ENCODE measurements at places on chromosomes 6 and 20.

GRCh38 chr20:37622728-37623127 is 71.1 kb upstream of the CTNNBL1 start:
- DNase-seq = no peak

DNA sequence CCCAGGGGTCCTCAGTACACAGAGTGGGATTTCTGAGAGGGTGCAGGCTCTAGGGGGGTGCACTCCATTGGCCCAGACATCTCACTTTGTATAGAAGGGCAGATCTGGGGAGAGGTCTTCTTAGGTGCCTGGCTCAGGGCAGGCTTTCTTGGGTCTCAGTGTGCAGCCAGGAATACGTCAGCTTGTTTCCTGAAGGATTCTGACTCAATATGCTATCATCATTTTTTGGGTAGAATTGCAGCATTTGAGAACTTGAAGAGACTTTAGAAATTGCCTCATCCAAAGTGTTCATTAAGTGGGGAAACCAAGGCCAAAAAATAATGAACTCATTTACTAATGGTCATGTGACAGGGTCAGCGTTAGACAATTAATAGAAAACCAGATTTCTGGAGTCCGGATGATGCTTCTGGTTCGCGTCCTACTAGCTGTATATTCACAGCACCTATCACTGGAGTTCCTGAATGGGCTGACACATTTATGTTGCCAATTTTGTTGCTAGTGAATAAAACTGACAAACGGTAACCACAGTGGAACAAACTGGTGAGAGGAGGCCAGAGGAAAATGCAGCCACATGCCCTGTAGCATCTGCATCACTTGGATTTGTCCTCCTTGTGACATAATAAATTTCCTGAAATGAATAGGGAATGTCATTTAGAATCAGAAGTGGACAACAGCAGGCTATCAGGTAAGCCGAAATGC is 238.9 kb downstream of the TBC1D7 start:
- DNase-seq = no peak

DNA sequence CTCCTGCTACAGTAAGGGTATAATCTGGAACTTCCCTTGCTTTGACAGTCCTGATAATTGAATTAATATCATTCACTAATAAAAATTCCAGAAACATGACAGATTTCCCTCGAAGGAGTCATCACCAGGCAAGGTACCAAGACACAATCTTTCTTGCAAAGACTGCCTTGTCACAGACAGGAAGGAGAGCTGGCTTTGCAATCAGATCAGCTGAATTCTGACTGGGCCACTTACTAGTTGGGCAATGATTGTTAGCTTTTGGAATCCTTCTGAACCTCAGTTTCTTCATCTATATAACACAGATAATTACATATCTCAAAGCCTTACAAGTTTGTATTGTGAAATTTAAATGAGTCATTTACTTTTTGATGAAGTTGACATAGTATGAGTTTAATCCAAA is 344.2 kb downstream of the RFPL4B start:
- DNase-seq = no peak

DNA sequence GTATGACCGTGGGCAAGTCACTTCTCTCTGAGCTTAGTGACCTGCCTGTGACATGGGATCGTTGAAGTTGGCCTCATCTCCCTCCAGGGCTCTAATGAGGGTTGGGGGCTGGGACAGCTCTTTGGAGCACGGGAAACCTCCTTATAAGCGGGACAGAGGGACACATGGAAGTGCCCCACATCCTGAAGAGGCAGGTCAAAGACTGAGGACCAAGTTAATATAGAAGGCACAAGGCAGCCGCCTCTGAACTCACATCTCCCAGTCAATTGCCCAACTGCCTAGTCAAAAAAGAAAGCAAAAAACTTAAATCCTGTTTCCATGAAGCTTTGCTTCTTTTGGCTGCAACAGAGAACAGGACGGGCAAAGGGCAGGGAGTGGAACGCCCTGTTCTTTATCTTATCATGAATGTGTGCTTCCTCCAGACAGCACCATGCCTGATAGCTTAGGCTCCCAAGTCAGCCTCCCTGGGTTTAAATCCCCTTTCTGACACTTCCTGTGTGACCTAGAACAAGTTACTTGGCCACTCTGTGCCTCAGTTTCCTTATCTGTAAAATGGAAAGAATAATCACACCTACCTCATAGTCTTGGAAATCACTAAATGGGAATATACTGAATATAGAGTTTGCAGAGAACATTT is 27.1 kb downstream of the LBP start:
- DNase-seq = no peak

DNA sequence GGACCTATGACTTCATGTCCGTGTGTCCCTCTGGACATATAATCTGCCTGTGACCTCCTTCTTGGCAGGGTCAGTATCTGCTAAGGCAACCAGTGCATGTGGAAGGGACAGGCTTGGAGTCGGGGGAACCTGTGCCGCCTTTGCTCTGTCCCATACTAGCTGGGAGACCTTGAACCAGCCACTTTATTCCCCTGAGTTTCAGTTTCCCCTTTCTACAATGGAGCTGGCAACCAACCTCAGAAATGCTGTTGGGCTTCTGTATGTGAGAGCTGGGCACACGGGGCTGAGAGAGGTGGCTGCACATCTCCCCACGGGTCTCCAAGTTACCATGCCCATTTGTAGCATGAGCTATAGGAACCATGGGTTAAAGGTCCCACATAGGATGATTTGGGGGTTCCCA is 53.8 kb downstream of the CD40 start:
- DNase-seq = no peak

GRCh38 chr20:48749437-48749836 is 78.4 kb downstream of the PREX1 start:
- no peak for DNase-seq

DNA sequence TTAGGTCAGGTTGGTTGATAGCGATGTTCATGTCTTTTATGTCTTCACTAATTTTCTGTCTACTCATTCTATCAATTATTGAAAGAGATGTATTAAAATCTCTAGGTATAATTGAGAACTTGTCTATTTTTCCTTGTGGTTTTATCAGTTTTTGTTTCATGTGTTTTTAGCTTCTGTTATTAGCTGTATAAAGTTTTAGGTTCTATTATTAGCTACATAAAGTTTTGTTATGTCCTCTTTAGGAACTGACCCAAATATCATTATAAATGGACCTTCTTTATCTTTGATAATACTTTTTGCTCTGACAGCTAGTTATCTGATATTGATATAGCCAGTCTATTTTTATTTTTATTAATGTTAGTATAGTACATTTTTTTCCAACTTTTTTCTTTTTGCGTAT is 92.4 kb upstream of the TMEM170B start:
- DNase-seq = no peak

DNA sequence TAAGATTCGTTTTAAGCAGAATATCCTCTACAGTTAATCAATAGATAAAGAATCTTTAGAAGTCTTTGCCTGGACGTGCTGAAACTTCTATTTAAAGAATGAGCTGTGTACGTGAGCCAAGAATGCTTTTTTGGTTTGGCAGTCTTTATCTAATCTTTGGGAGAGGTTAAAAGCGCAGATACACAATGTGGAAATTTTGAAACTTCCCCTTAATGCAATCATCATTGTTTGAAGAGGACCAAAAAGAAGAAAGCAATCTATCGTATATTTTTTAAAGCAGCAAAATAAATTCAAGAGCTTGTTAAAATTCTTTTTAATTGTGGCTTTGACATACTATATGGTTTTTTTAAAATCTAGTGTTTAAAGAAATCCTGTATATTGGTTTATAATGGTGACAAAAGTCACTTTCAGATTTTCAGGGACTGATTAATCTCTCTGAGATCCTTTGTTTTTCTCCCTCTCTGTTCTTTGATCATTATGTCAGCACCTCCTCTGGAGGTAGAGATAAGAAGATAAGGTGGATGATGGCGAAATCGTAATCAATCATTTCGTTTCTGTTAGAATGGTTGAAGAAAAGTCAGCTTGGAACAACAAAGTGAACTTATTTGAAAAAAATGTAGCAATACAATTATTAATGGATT is 92.1 kb upstream of the FAM184A start:
- DNase-seq = no peak

DNA sequence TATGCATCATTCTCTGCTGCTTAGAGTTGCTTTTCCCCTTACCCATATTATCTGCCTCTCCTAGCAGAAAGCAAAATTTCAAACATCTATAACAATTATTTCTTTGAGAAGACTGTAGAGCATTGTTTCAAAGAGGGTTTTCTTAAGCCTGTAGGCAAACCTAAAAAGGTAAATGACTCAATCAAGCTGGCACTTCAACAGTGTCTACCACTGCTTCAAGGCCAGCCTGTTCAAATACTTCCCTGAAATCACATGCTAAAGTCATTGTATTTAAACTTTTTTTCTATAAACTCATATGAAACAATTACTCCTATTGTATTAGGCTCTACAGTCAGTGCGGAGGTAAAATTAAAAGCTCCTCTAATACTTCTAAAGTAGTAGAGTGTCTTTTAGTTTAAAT is 87.1 kb downstream of the OGFRL1 start:
- DNase-seq = no peak

DNA sequence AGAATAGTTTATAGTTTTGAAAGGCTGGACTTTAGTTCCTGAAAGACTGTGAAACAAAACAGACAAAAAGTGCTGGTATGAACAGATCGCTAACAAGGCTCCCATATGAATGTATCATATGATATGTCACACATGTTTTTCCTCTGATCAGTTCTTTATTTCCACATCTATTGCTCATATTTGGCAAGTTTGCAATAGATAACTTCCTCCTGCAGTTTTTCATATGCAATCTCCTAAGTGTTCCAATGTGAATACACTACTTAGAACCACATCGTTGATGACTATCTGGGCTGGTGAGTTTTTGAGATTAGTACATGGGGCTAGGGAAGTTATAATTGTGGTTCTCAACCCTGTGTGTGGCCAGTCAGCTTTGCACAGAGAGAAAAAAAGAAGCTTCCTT is 23.1 kb downstream of the CRYBG1 start:
- no peak for DNase-seq

DNA sequence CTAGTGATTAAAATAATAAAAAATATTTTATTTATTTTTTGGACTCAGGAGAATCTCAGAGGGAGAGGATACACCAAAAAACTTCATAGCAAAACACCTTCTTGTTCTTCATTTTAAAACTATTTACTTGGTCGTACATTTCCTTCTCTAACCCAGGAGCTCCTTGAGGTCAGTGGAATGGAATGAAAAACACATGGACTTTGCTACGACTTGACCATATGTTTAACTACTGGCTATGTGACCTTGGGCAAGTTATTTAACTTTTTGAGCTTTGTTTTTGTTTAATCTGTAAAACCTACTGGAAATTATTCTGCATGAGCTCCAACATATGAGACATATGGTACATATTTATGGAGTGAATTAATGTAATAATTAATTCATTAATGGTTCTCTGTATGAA is 1005.5 kb upstream of the CITED2 start:
- no peak for DNase-seq

DNA sequence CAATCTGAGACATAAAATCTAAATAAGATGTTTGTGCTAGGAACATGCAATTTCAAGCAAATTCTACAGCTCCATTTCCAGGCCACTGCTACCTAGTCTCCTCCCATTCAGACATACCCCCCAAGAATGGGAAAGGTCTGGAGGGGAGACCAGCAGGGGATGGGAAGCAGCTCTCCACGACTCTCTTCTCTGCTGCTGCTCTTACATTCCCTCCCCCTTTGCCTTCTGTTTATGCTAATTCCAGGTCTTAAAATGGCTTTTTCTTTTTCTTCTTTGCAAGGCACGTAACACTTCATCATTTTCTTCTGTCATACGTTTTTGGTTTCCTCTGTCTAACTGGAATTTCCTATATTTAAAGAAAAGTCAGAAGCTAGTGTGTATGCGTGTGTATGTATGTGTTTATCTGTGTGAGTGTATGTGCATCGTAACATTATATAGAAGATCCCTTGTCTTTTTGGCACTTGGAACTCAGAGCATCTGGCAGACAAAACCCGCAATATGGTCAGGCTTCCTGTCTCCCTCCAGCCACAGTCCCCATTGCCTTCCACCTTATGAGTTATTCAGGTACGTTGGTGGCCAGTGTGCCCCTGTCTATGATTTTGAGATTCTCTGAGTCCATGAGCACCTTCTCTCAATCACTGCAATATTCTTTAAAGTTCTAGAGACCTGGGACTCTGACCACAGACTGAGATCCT is 493.7 kb downstream of the BTBD3 start:
- no peak for DNase-seq

GRCh38 chr6:20837189-20837588 is 302.9 kb downstream of the CDKAL1 start:
- no peak for DNase-seq

GRCh38 chr6:54320871-54321270 is 12.6 kb downstream of the TINAG start:
- no peak for DNase-seq

DNA sequence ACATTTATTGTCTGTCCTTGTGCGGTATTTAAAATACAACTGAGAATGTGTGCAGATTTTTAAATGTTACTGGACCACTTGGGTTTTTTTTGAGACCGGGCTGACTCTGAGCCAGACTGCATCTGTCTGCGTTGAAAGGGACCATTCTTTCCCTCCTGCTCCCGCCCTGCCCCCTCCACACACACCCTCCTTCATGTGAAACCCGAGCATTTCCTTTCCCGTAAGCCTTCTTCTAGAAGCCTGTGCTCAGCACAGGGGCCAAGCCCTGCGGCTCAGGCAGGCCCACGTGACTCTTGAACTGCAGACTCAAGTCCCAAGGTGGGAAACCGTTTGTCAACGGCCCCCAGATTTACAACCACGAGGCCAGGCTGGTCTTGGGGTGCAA is 82.7 kb upstream of the FOXC1 start:
- no peak for DNase-seq

DNA sequence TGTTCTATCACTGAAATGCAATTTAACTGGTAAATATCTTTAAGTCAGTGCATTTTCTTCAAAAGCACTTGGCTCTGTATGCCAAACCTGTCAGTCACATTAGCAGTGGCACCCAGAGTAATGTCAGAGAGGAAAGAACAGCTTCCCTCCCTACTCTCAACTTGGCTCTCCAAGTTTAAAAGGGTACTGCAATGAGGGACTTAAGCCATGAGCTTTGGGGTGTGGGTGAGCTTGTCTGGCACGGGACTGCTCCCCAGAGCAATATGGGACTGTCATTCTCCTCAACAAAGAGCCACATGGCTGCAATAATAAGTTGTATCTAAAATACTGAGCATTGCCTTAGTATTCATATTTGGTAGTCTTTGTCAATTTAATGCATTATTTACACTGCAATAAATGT is 4.0 kb downstream of the GCM2 start:
- no peak for DNase-seq

- DNase-seq = no peak
These were observed 438.7 kb downstream of the BCKDHB start for GRCh38 chr6:80544976-80545722.

GRCh38 chr6:56288347-56288746 is 41.0 kb upstream of the COL21A1 start:
- DNase-seq = no peak

- no peak for DNase-seq
These were observed 98.0 kb downstream of the KIF16B start for GRCh38 chr20:16475225-16475624.

GRCh38 chr20:20495729-20496503 is 128.0 kb downstream of the INSM1 start:
- DNase-seq = no peak

Measured in stimulated activated CD8-positive, alpha-beta memory T cell treated with anti-CD3 and anti-CD28 coated beads, Interleukin-4, amount 100 ng/mL, for 1 hour (primary cell).